ENCODE measurements at places on chromosomes 3 and 15. TPM values are rescaled to one million over a fixed set of nuclear protein-coding genes. Genes with fewer than 3 reads are reported as not detected.

The ROPN1 gene
- not detected for total RNA-seq

The FSD2 gene
- total RNA-seq = not detected

The CHST13 gene
- total RNA-seq = not detected

The MEX3B gene
- 0.75 TPM for total RNA-seq

The ENTPD3 gene
- total RNA-seq = not detected

GRCh38 chr15:22944651-22945050 lies 35.5 kb downstream of the CYFIP1 start:
- no peak overlapping the region for H3K27ac ChIP-seq
- H3K36me3 ChIP-seq = no peaks in the 10 kb centered on the region
- no peak for DNase-seq
- H3K4me1 ChIP-seq = peaks cover 8% of the 10 kb centered on the region

GRCh38 chr3:47163169-47164006 lies 525 bp downstream of the SETD2 start:
- no peaks in the 10 kb centered on the region for H3K27me3 ChIP-seq
- DNase-seq = peak; percentile 82
- H3K4me3 ChIP-seq = peak overlapping the region; percentile 99
- H3K4me1 ChIP-seq = peaks cover 40% of the 10 kb centered on the region

DNA sequence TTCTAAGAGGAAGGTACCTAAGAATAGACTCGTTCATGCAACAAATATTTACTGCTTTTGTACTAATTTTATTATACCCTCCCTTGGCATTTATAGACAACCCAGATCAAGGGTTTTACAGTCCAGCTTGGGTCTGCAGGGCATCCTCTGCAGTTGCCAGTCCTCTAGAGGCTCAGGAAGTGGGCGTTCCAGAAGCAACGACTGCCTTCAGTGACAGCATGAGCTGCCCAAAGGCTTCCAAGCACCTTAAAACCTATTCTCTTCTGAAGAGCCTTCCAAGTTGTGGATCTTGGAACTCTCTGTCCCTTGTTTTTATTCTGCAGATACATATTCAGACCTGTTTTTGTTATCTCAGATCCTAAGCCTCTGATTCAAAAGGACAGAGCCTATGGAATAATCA lies 95.6 kb downstream of the RAD18 start:
- no peak overlapping the region for H3K27ac ChIP-seq
- H3K4me3 ChIP-seq = no peak overlapping the region
- no peaks in the 10 kb centered on the region for H3K4me1 ChIP-seq
- peaks cover 10% of the 10 kb centered on the region for H3K36me3 ChIP-seq

- H3K36me3 ChIP-seq = no peaks in the 10 kb centered on the region
- peaks cover 1% of the 10 kb centered on the region for H3K4me1 ChIP-seq
- no peak overlapping the region for H3K27ac ChIP-seq
- H3K27me3 ChIP-seq = peaks cover 37% of the 10 kb centered on the region
- H3K4me3 ChIP-seq = no peak overlapping the region
These were observed 180.9 kb downstream of the GAP43 start for GRCh38 chr3:115804200-115804599.

- no peaks in the 10 kb centered on the region for H3K27me3 ChIP-seq
- peaks cover 2% of the 10 kb centered on the region for H3K36me3 ChIP-seq
- no peak for DNase-seq
- H3K4me3 ChIP-seq = peak overlapping the region; percentile 94
These were observed 121.0 kb downstream of the TFDP2 start for GRCh38 chr3:142028243-142028777.

DNA sequence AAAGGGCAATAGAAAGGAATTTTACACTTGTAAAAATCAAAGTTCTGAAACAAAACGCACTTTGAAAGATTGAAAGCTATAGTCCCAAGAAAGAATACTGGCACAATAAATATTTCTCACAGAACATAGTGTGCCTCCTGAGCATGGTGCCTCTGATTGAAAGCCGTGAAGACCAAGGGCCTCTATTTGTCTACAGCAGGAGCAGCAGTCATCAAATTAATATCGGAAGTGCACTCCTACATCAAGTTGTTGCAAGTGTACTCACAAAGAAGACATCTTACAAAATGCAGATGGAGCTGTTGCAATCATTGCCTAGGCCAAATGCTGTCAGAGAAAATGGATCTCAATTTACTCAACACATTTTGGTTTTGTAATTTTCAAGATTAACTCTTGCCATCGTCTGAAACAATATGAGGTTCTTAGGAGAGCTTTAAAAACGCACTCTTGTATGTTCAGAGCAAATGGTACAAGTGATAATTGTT lies 9.2 kb upstream of the WDR49 start:
- no peaks in the 10 kb centered on the region for H3K4me1 ChIP-seq
- no peaks in the 10 kb centered on the region for H3K36me3 ChIP-seq
- no peak overlapping the region for H3K4me3 ChIP-seq
- H3K27ac ChIP-seq = no peak overlapping the region
- H3K27me3 ChIP-seq = no peaks in the 10 kb centered on the region

GRCh38 chr3:125618851-125619250 lies 23.6 kb upstream of the OSBPL11 start:
- no peaks in the 10 kb centered on the region for H3K4me1 ChIP-seq
- peaks cover 4% of the 10 kb centered on the region for H3K27me3 ChIP-seq
- no peak overlapping the region for H3K4me3 ChIP-seq
- H3K27ac ChIP-seq = no peak overlapping the region

Data from activated naive CD8-positive, alpha-beta T cell treated with anti-CD3 and anti-CD28 coated beads, Interleukin-2, amount 10 ng/mL, durations not matched to agents 7 days and 5 days (primary cell).